ENCODE measurements at places on chromosomes 7 and 10.

DNA sequence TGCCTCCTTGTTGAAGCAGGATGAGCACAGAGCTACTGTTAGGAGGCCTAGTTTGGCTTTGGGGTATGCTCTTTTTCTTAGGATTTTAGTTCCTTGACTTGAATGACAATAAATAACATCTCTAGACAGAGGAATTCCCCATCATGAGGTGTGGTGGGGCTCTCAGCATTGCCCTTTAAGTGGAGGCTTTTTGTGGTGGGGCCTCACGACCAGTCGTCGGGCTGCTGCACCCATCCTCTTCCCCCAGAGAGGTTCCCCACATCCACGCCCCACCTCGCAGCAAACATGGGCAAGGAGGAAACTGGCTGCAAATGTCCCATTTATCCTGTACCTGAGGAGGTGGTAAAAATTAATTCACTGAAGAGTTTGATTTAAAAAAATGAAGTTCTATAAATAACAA lies 36.1 kb upstream of the TARP start:
- DNase-seq: peak; percentile 46

GRCh38 chr10:131086094-131086493 lies 225.4 kb downstream of the TCERG1L start:
- no peak for DNase-seq

GRCh38 chr7:8114175-8114574 lies 145.6 kb downstream of the GLCCI1 start:
- DNase-seq: no peak

- DNase-seq: no peak
Measured at GRCh38 chr10:17214526-17214925, 13.1 kb upstream of the TRDMT1 start.

GRCh38 chr10:87585565-87586514 lies 73.8 kb upstream of the PAPSS2 start:
- DNase-seq: no peak
